ENCODE measurements at places on chromosomes 7 and 10.

GRCh38 chr7:134174795-134175261 is 47.7 kb downstream of the LRGUK start:
- DNase-seq: peak; percentile 77

DNA sequence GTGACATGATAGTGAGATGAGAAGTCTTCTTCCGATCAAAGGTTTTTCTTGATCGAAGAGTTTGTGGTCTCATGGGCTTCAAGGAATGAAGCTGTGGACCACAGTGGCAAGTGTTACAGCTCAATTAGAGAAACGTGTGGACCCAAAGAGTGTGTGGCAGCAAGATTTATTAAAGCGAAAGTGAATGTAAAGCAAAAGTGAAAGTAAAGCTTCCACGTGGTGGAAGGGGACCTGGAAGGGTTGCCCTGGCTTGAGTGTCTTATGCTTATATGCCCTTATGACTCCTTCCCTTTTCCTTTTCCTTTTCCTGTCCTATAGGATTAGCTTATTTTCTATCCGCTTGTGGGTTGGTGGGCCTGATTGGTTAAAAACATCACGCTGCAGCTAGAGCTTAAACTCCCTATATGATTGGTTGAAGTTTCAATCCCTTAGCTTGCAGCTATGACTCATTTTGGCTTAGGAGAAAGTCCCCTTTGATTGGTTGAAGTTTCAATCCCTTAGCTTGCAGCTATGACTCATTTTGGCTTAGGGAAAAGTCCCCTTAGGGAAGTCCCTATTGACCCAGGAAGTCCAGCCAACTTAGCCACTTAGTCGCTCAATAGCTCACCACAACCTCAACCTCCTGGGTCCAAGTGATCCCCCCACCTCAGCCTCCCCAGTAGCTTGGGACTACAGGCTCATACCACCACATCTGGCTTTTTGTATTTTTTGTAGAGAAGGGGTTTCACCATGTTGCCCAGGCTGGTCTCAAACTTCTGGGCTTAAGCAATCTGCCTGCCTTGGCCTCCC is 34.7 kb downstream of the MRPS24 start:
- peak; percentile 25 for DNase-seq

DNA sequence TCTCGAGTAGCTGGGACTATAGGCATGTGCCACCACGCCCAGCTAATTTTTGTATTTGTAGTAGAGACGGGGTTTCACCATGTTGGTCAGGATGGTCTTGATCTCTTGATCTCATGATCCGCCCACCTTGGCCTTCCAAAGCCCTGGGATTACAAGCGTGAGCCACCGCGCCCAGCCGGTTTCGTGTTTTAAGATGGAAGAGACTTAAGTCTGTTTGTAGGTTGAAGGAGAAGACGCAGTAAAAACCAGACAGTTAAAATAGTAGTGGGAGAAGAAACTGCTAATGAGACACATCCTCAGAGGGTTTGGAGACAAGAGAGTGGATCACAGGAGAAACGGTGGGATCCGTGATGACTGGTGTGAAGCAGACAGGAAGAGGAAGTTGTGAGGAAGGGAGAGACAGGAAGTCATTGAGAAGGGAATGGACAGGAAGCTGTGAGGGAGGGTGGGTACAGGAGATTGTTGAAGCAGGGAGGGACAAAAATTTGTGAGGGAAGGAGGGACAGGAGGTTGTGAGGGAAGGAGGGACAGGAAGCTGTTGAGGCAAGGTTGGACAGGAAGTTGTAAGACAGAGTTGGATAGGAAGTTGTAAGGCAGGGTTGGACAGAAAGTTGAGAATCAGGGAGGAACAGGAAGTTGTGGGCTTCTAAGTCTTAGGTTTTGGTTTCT is 115.5 kb downstream of the WDFY4 start:
- DNase-seq: peak; percentile 83

GRCh38 chr10:44263771-44264170 is 121.1 kb downstream of the CXCL12 start:
- DNase-seq: no peak

GRCh38 chr7:68440866-68441265 is 1157.4 kb upstream of the AUTS2 start:
- DNase-seq: no peak

GRCh38 chr10:77231884-77232610 is 405.6 kb downstream of the KCNMA1 start:
- no peak for DNase-seq

- DNase-seq: no peak
These were observed 135.2 kb downstream of the CYP26A1 start for GRCh38 chr10:93208717-93209464.

- DNase-seq: peak; percentile 19
These were observed 4.4 kb upstream of the CCL26 start for GRCh38 chr7:75776295-75776971.

- DNase-seq: no peak
These were observed 7.4 kb downstream of the PPRC1 start for GRCh38 chr10:102140218-102140617.

DNA sequence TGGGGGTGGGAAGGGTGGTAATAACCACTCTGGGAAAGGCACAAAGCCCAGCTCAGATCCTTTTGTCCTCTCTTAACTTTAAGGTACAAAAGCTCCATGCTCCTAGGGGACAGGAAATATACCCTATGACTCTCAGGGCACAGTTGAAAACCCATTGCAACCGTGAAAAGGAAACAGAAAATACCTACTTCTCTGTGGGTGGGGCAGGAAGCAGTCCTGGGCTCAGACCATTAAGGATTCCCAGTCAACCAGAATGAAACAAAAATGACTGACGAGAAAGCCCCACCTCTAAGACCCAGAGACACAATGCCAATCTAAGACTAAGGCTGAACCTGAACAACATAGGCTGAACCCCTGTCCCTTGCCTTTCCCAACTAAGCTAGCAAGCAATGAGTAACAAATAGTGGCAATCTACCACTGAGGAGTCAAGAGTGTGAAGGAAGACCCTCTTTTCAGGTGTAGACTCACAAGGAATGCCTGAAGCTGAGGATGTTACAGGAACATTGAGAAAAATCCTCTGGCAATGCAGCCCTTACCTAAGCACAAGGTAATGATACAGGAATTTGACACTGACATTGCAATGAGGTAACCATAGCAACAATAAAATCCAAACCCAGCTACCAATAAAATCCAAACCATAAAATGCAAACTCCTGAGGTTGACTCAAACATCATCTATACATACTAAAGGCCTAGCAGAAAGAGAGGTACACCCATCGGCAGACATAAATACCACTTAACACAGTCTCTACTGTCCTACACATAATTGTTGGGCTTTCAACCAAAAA is 380.1 kb downstream of the HPSE2 start:
- no peak for DNase-seq

DNA sequence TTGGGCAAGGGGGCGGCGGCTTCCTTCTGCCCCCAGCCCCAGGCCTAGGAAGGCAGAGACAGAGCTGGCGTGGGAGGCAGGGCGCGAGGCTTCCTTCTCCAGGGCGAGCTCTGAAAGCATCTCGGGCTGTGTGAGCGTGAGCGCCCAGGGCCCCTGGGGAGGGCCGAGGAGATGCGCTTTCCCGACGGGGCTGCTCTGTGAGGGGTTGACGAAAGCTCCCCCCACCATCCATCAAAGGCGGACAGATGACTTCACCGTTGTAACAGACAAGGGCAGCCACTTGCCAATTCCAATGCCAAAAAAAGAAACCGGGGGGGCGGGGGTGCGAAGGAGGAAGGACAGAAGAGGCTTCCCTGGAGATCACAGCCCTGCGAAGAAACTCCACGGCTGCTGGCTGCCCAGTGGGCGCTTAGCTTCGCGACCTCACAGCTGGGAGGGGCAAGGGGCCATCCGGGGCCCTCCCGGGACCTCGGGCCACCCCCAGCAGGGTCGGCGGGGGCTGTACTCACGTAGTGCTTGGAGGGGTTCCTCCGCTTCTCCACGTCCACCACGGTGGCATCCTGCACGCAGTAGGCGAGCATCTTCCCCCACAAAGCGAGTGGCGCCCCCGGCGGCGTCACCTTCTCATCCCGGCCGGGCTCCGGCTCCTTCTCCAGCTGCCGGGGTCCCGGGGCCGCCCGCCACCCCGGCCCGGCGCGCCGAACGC is 537 bp downstream of the SH3PXD2A start:
- DNase-seq: no peak

GRCh38 chr7:144822223-144822622 is 13.6 kb downstream of the TPK1 start:
- DNase-seq: no peak

DNA sequence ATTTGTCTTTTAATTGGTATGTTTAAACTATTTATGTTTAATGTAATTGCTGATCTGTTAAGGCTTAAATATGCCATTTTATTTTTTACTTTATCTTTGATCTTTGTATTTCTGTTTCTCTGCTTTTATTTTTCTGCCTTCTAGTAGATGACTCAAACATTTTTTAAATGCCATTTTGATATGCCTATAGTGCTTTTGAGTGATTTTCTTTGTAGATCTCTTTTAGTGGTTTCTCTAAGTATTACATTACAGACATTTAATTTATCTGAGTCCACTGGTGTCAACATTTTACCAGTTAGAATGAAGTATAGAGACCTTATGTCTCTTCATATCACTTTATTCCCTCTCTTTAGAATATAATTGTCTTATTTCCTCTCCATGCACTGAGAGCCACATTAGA is 32.7 kb downstream of the IL6 start:
- no peak for DNase-seq

GRCh38 chr7:146235195-146235594 is 118.6 kb downstream of the CNTNAP2 start:
- no peak for DNase-seq

DNA sequence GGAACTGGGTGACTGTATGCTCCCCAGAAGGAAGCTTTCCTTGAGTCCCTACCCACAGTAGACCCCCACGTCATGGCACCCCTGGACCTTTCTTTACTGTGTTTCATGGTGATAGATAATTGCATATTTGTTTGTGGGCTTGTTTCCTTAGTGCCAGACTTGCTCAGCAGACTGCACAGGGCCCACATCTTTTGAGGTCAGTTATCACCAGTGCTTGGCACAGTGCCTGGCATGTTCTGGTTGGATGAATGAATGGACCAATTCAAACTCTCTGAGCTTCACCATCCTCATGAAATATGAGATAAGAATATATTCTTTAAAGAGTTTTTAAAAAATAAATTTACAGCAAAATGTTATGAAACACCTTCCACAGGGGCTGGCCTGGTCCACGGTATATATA is 78.4 kb upstream of the EMX2 start:
- DNase-seq: no peak

DNA sequence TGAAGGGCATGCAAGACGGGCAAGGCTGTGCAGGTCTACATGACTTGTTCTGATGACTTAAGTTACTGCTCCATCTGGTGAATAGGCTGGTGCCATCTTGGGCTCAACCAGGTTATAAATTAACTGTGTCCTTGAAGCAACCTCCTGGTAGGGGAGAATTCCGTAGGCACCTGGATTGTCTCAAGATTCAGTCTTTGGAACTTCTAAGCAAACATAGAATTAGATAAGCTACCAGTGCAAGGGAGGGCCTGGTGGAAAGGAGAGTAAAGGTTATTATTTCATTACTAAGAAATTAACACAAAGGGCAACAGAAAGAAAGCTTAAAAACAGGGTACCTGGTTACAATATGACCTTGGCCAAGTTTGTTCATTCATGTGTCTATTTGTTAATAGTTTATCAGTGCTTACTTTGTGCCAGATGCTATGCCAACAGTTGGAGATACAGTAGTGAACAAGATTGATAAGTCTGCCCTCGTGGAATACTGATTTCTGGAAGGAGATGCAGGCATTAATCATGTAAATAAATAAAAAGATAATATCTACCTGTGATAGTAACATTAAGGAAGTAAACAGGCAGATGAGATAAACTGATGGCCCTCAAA is 107.0 kb upstream of the PALS2 start:
- no peak for DNase-seq

DNA sequence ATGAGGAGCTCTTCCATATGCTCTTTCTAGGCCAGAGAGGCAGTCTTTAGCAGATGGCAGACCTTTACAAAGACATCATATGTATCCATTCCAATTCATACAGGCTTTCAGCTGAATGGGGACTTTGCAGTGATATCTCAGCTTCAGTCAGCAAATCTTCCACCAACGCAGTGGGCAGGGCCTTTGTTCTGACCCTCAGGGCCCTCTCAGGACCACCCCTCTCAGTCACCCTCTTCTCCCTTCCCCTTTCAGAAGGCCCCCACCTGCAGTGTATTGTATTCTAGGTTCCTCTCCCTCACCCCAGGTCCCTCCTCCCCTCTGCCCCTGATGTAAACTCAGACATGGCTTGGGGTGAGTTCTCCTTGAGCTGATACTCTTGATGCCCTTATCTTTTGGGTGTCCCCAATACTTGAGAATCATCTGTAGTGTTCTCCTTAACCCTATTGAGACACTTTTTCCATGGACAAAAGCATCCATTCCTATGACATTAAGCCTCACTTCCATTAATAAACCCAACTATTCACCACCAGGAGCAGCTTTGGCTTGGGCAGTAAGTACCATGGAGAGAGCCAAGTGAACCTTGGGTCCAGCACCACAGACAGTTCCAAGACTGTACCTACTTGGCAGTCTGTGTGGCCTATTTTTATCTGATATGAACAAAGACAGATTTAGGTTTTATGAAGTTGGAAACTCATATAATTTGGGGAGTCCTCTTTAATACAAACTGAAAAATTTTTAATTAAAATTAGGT is 62.7 kb downstream of the ADCYAP1R1 start:
- no peak for DNase-seq

DNA sequence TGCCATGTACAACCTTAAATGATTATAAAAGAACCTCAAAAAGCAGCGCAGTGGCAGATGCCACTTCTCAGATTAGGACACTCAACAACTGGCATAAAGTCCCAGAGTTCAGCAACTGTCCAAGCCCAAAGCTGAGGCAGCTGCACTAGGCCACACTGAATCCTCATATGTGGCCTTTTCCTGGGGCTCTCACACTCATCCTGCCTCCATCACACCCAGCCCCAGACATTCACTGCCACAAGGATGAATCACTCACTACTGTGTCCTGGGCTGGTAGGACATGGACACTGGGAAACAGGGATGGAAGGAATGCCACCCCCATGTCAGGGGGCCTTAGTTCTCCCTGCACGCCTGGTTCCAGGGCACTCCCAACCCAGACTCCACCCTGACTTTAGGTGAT is 547.7 kb downstream of the TNS3 start:
- no peak for DNase-seq

- DNase-seq: no peak
These were observed 64.6 kb downstream of the TSPAN12 start for GRCh38 chr7:120793213-120793936.

GRCh38 chr10:106439366-106439765 is 725.1 kb downstream of the SORCS1 start:
- no peak for DNase-seq

GRCh38 chr10:62048470-62048869 is 147.0 kb downstream of the ARID5B start:
- DNase-seq: no peak

DNA sequence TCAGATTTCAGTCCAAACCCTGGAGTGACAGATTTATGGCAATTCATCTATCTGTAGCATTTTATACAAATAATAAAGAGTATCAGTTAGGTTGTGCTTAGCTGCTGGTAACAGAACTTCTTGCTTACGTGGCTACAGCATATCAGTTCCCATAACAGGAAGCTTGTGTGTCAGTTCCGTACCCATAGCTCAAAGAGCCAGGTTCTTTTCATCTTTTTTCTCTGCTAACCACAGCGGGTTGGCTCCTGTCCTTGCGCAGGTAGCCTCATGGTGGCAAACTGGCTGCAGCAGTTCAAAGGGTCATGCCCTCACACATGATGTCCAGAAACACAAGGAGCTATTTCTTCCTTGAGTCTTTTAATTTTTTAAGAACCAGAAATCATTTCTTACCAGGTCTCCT is 1041.8 kb downstream of the GATA3 start:
- no peak for DNase-seq

GRCh38 chr10:119235356-119235755 is 28.0 kb downstream of the GRK5 start:
- DNase-seq: no peak

Measured in HL-60 (cell line).